NK-92 treated with Interleukin-12 subunit alpha and Interleukin-12 subunit beta, amount 100 ng/mL, for 24 hours (cell line): ENCODE measurements at places on chromosomes 4 and X.

DNA sequence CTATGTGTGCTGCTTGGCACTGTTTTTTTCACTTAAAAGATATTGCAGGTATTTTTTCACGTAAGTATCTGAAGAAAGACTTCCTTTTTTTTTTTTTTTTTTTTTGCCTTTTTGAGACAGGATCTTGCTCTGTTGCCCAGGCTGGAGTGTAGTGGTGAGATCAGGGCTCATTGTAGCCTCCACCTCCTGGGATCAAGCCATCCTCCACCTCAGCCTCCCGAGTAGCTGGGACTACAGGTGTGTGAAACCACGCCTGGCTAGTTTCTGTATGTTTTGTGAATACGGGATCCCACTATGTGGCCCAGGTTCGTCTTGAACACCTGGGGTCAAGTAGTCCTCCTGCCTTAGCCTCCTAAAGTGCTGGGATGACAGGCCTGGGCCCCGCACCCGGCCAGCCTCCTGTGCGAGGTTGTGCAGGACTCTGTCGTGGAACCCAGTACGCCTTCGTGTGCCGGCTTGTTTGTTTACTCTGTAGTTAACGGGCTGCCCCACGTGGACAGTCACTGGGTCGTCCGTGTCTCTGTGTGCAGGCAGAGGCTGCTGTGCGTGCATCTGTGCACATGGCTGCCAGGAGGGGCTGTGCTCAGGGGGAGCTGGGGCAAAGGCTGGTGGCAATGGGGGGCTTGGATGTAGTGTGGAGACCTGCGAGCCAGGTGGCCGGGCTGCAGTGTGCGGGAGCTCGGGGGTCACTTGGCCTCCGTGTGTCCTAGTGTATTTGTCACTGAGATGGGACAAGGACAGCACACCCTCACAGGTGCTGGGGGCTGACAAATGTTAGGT lies 179.5 kb downstream of the ADRA2C start:
- no peak for DNase-seq

DNA sequence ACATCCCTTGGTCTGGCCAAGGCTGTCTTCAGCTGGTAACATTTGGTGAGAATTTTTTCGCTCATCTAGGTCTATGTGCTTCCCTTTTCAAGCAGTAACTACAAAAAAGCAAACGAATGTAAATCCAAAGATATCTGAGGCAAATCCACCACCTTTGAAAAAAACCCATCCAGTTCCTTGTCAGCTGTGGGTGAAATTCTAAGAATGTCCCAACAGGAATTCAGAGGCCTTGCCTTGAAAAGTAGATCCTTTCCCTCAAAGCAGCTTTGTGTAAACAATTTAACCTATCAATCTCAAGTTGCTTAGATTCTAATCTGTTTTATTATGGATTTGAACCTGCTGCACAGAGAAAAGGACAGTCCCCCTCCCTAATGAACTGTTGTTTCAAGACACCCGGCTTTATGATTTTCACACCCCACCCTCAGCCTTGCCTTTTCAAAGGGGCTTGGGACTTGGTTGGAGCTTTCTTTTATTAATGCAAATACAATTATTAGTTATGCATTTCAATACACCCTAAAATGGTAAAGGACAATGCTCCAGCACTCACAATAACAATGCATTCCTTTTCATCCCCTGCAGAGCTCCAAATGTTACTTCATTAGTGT lies 166.6 kb downstream of the LDB2 start:
- no peak for DNase-seq

DNA sequence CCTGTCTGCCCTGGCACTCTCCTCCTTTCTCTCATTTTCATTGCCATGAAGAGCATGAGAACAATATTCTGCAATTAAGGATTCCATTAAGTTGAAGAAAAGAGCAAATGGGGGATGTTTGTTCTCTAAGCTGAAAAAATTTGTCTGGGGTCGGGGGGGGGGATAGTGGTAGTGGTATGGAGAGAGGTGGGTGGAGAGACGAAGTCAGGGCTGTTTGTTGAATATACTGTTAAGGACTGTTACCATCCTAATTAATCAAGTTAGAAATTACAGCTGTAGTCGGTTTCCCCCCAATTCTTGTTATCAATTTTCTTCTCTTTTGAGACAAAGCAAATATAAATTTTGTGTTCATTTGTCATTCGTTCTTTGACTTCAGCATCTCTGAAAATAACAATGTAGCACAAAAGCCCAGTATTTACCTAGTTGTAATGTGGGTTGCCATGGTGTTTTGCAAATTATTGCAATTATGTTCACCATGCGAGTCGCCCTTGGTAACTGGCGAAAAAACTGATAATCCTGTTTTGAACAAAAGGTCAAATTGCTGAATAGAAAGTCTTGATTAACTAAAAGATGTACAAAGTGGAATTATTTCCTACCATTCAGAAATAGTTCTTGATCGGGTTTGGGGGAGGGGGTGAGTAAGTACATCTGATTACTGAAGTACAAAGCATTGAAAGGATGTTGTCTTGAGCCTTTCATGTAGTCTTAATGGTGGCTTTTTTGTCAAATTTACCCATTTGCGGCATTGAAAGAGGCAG lies 139.1 kb downstream of the ARX start:
- no peak for DNase-seq

DNA sequence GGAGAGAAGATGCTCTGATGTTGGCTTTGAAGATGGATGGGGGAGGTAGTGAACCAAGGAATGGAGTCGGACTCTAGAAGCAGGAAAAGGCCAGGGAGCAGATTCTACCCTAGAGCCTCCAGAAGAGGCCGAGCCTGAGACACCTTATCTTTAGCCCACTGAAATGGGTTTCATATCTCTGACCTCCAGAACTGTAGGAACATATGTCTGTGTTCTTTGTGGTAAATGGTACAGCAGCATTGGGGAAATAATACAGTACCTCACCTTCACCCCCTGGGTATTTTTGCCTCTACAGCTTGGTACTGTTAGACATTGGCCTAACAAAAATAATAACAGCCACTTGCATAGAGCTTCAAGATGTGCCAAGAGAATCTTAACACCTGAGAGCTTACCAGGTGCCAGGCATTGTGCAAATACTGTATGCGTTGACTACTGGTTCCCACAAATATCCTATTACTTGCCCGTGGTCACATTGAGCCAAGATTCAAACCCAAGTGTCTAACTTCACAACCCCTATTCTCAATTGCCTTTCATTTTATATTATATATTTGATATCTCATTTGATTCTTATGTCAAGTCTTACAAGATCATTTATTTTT lies 57.0 kb upstream of the PGM2 start:
- no peak for DNase-seq

- DNase-seq = no peak
These were observed 65.3 kb downstream of the PDLIM5 start for GRCh38 chr4:94516999-94517398.

GRCh38 chr4:80069108-80069836 lies 3.8 kb downstream of the ANTXR2 start:
- DNase-seq = no peak

GRCh38 chrX:78754917-78755316 lies 7.4 kb downstream of the LPAR4 start:
- no peak for DNase-seq

DNA sequence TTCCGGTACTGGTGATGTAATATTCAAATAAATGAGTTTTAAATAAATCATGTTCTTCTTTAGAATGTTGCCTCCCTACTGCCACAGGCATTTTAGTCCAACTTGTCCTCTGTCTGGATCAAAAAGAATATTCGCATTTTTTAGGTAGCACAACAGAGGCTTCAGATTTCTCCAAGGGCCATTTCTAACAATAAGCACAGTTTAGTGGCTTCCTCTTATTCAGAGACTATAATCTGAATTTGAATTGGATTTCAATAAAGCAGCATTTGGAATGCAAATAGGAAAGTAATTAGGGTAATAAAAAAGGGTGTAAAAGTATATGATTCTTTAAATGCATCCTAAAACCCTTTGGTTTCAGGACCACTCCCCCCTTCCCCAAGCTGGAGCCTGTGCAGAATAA lies 167.9 kb upstream of the GLRA2 start:
- no peak for DNase-seq

GRCh38 chrX:115367455-115367854 lies 77.9 kb downstream of the LUZP4 start:
- DNase-seq = no peak

DNA sequence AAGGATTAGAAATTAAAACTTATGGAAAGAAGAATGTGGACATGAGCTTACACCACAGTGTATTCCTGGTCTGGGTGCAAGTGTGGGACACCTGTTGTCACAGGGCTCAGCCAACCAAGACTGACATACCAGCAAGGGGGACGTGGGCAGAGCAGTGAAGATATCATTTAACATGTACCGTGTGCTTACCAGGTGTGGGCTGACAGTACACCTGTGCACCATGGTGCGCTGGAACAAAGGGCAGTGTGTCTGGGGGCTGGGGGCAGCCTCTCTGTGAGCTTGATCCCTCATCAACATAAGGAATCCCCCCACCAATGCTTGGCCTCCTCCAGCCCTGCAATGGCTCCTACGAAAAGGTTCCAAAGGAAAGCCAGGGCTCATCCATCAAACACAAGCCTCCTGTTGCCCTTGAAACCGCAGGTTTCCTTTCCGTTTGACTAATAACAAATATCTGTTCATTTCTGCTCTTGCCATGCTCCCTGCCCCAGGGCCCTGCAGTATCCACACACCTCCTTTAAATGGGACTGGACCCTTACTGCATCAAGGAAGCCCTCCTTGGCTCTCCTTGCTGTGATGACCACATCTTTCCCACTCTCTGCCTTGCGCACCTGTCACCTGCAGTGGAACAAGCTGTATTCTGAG lies 16.7 kb downstream of the EVC2 start:
- no peak for DNase-seq

GRCh38 chrX:9122519-9123245 lies 88.8 kb upstream of the FAM9B start:
- no peak for DNase-seq

- no peak for DNase-seq
These were observed 33.4 kb downstream of the TAPT1 start for GRCh38 chr4:16192631-16193518.

DNA sequence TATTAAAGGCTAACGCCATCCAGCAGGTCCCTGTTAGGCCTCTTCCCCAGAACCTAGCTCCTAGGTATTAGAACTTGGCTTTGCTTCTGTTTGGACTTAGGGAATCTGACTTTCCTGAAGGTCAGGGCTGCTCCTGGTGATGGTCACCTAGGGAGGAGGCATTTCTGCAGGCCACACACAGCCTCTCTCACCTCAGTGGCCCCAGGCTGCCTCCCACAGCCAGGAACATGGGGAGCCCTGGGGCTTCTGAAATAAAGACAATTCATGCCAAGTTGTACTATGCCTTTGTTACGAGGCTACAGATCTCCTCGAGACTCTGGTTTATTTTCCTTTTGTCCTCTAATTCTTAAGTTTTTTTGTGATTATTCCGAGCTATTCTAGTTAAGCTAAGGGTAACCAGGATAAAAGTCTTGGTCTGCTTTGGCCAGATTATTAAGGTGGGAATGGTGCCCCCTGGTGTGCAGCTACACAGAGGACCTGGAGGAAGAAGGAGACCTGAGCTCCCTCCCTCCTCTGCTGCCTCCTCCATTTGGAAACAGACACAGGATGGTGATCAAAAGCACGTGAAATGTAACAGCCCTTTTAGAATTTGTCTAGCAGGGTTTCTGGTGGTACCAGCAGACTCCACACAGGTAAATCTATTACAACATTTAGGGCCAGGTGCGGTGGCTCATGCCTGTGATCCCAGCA lies 131.0 kb downstream of the DCLK2 start:
- peak; percentile 6 for DNase-seq

GRCh38 chrX:100377826-100378225 lies 32.2 kb downstream of the PCDH19 start:
- no peak for DNase-seq

GRCh38 chr4:108391701-108392455 lies 223.1 kb upstream of the LEF1 start:
- no peak for DNase-seq

DNA sequence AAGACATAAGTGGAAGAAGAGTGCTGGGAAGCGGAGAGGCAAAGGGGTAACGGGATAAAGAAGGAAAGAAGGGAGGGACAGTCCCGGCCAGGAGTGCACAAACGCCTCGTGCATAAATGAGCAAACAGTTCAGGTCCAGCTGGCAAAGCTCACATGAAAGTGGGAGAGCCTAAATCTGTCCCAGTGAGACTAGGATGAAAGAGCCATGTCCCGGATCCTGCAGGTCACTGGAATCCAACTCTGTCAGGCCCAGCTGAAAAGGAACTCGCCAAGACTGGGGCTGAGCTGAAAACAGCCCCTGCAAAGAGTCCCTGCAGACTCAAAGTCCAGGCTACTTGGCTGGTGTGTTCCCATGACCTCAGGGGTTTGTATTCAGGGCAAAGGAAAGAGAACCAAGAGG lies 38.0 kb upstream of the CRMP1 start:
- no peak for DNase-seq

DNA sequence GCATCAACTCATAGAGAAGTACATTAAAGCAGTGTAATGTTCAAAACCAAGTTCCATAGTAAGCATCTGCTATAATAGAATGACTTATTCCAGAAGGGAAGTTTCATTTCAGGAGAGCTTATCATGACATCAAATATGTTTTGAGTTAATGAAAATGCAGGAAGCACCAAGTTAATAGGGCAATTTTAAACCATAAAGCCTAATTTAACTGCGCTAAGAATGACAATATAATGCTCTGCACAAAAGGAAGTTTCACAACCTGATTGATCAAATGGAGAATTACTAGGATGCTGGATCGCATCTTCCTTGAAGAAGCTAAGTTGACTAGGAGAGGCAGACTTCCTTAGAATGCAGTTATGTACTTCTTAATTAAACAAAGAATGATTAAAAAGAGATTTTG lies 416.9 kb upstream of the MAGEB2 start:
- no peak for DNase-seq

DNA sequence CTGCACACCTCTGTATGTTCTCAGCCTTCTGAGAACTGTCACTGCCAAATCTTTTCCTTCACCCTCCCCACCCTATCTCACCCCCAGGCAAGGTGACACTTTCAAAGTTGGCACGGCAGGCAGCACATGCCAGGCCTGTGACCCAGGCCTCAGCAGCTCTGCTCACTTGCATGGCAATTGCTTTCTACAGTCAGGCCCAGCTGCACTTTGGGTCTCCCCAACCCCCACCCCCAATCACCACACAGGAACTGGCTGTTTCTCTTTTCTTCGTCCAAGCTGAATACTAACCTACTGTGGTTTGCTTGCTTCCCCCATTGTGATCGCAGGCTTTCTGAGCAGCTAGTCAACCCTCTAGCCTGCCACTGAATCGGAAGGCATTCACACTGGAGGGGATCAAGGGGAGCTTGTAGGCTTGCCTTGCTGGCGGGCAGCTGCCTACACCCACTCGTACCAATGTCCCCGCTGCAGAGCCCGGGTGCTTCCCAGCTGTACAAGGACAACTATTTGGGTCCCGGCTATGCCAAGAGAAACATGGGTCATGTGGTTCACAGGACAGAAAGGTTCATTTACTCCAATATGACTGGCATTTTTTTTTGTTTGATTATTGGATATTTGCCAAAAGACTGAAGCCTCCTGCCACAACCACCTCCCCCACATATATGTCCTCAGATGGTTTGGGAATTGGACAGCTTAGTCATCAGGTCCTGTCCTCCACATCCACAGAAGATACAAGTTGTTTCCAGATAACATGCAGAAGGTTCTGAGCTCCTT lies 28.1 kb downstream of the SLC25A43 start:
- no peak for DNase-seq

GRCh38 chr4:159209249-159209648 lies 106.4 kb downstream of the RAPGEF2 start:
- no peak for DNase-seq
